Stimulated activated naive CD4-positive, alpha-beta T cell treated with Interleukin-2 at 50 U/mL for 16 hours (primary cell): ENCODE measurements at places on chromosomes 2 and 18.

DNA sequence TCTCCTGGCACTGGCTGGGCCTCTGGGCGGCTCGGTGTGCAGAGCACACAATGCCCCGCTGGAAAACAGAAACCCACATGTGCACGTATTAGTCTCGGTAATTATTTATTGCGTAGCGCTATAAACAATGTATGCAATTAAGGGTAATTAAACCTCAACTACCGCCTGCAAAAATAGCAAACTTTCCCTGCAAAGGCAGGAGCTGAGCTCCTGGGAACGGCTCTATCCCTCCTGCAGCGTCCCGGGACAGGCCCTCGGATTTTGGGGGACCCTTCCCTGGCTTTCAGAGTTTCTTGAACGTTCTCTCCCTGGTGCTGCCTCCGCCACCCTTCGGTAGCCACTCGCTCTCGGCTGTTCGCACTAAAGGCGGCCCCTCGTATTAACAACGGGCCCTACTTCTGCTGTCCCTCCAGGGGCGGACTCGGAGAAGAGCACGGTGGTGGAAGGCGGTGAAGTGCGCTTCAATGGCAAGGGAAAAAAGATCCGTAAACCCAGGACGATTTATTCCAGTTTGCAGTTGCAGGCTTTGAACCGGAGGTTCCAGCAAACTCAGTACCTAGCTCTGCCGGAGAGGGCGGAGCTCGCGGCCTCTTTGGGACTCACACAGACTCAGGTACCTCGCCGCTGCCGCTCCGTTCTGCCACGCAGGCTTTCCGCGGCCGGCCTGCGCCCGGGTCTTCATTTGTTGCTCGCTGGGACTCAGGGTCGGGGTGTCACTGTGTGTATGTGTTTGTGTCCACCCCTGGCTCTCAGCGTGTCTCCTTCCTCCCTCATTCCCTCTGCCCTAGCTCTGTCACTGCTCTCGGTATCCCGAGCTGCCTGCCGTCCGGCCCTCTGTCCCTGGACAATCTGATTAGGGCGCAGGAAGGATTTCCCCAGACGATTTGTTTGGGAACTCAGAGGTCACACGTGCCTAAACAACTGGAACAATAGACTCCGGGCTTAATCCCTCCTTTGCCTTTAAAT, 1.2 kb downstream of the DLX1 start:
- peak; percentile 53 for DNase-seq

DNA sequence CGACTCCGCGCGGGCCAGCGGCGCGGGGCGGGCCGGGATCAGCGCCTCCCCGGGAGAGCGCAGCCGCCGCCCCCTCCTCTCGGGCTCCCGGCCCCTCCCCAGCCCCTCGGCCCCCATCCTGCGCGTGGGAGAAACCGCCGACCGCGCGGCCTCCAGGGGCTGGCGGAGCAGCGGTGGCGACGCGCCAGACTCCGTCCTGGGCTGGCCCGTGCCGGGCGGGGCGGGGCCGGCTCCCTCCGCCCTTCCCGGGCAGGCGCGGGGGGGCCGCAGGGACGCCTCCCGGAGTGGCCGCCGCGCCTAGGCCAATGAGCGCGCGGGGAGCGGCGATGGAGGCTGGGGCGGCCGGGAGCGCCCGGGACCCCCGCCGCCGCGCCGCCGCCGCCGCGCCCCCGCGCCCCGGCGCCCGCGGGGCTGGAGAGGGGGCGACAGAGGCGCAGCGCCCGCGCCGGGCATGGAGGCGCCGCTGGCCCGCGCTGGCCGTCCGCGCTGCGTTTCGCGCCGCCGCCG, 49.1 kb downstream of the KCNIP3 start:
- DNase-seq, result no peak

- DNase-seq, result no peak
Measured at GRCh38 chr2:54336136-54336976, 80.3 kb upstream of the TSPYL6 start.

DNA sequence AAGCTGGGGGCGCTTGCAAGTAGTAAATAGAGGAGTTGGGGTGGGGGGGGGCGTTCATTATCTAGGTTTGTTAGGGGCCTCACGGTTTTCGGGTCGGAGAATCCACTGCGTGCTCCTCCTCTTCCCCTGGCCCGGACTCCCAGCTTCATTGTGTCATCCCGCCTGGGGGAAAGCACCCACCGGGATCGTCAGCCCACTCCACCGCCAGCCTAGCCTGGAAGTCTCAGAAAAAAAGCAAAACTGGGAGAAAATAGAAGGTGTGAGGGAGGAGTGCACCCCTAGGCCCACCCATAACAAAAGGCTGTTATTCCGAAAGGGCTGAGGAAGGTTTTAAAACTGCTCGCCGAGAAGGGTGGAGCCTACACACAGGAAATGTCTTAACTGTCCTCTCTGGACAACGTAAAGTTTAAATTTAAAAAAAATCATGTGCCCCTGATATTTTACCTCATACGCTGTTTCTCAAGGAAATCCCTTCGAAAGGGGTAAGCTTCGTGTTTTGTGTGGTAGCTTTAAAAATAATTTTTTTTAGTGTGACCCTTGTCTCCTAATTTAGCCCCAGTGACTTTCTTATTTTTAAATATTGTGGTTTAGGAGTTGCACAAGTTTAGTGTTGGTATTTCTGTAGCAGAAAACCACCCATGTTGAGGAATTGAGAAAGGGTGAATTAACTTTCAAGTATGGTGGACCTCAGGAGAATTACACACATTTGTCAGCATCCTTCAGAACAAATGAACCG, 104.2 kb downstream of the SPTBN1 start:
- DNase-seq, result no peak

GRCh38 chr2:205739620-205740019, 57.3 kb downstream of the NRP2 start:
- no peak for DNase-seq

DNA sequence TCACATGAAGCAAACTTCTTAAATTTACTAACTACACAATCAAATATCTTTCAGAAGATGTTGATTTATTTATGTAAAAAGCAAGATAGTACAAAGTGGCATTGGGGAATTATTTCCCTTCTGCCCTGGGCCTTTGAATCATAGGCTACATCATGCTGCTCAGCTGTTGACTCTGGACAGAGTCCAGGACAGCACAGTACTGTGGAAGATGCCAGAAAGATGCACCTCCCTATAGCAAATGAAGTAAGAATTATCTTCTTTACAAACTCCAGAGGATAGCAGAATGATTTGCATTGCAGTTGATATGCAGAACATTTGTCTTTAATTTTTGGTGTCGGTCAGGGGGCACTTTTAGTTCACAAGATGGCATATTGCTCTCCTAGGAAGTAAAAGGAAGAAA, 1354.5 kb upstream of the ZEB2 start:
- no peak for DNase-seq

- DNase-seq, result no peak
Measured at GRCh38 chr2:161426455-161426921, 10.4 kb downstream of the TBR1 start.

GRCh38 chr2:225042800-225043167, 516 bp upstream of the DOCK10 start:
- DNase-seq, result no peak

DNA sequence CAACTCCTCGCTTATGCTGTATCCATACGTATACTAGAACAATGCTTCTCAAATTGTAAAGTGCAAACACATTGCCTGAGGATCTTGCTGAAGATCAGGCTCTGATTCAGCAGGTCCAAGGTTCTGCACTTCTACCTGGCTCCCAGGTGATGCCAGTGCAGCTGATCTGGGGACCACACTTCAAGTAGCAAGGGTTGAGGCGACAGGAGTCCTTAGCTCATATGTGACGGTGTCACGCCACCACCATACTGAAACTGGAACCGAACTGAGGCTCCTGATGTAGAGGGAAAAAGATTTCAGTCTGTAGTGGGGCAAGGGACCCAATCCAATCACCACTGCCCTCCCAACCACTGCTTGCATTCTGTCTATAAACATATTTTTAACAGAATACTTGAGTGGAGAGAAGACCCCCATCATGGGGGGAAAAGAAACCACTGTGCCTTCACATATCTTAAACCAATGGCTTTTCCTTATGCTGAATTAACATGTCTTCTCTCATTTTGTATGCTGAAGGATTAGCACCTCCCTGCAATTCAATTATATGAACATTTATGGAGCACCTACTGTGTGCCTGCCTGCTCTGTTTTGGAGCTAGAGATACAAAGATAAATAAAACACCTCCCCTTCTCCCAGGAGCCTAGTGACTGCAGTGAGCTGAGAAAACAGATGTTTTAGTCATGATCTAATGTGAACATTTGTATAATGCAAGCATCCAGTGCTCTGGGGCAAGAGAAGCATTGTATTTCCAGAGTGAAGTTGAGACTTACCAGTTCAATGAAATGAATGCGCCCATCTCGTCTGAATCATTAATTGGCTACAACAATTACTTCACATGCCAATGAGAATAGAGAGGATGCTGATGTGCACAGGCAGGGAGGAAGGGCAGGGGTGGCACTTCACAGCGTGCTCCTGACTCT, 6.6 kb upstream of the ASAP2 start:
- DNase-seq, result no peak

GRCh38 chr18:75474332-75474731, 46.8 kb upstream of the SMIM21 start:
- no peak for DNase-seq

GRCh38 chr2:159129824-159130223, 156.7 kb downstream of the WDSUB1 start:
- DNase-seq, result no peak

DNA sequence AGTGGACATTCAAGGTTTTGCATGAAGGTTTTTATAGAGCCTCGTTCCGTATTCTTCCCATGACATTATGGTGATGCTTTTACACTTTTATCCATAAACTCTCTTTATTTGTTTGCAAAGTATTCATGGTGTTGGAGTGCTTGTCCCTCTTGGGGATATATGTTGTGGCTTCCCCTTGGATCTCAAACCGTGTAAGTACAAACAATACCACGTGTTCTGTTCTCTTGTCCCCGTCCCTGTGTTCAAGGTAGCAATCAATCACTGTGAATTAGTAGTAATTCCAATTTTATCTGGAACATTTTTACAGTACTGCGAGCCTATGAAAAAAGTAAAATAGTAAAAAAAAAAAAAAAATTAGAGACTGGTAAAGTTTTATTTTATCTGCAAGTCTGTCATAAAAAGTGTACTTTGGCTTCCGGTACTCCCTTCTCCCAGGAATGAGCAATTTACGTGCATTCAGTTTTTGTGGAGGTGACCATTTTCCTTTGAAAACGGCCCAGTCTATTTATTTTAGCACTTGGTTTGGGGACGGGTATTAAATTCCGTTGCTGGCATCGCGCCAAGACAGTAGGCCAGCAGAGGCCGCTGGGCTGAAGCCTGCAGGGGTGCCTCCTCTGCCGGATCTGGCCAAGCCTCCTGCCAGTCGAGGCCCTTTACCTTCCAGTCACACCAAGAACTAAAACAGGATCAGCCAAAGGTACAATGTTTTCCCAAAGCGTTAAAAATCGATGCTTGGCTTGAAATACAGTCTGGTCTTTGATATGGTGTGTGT, 175.7 kb downstream of the SOCS6 start:
- DNase-seq, result no peak

- no peak for DNase-seq
Measured at GRCh38 chr18:54675076-54675475, 84.0 kb downstream of the DYNAP start.

GRCh38 chr2:38791744-38792143, 13.7 kb downstream of the GEMIN6 start:
- DNase-seq, result no peak

- no peak for DNase-seq
Measured at GRCh38 chr18:11992096-11992790, 10.9 kb downstream of the IMPA2 start.

DNA sequence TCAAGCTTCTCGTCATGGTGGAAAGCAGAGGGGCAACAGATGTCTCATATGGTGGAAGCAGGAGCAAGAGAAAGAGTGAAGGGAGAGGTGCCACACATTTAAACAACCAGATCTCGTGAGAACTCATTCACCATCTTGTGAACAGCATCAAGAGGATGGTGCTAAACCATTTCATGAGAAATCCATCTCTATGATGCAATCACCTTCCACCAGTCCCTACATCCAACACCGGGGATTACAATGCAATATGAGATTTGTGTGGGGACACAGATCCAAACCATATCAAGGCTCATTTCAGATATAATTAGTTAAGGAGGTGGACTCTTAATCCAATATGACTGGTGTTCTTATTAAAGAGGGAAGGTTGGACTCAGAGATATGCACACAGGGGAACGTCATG, 272.8 kb downstream of the KCNS3 start:
- DNase-seq, result no peak

- DNase-seq, result no peak
Measured at GRCh38 chr2:109604597-109604996, 9.2 kb downstream of the SEPTIN10 start.

- peak; percentile 31 for DNase-seq
Measured at GRCh38 chr2:65431421-65432226, 775 bp downstream of the SPRED2 start.

DNA sequence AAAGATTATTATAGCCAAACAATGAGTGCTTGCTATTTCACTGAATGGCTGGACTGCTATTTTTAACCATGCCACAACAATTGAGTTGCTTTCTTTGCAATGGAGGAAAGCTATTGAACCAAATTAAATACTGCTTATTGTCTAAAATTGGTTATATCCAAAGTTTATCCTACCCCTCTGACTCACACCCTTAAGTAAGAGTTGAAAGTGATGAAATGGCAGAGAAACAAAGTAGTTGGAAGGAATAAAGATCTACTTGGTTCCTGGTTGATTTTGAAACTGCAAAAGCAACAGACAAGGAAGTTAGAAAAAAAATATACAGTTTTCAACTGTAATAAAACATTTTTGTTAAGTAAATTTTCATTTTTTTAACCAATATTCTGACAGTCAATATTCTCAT, 47.5 kb downstream of the EML4 start:
- DNase-seq, result no peak

DNA sequence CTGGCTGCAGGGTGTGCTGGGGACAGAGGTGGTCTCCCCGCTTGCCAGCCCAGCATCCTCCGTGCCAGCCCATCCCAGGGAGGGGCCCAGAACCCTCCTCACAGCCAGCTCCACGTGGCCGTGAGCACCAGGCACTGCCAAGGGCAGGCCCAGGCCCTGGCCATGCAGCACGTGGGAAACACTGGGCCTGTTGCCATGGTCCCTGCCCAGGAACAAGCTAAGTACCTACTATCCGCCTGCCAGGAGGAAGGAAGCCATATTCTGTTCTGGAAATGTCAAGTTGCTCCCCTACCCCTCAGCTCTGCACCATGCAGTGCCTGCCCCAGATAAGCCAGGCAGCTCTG, 250.6 kb downstream of the CYP26B1 start:
- no peak for DNase-seq

DNA sequence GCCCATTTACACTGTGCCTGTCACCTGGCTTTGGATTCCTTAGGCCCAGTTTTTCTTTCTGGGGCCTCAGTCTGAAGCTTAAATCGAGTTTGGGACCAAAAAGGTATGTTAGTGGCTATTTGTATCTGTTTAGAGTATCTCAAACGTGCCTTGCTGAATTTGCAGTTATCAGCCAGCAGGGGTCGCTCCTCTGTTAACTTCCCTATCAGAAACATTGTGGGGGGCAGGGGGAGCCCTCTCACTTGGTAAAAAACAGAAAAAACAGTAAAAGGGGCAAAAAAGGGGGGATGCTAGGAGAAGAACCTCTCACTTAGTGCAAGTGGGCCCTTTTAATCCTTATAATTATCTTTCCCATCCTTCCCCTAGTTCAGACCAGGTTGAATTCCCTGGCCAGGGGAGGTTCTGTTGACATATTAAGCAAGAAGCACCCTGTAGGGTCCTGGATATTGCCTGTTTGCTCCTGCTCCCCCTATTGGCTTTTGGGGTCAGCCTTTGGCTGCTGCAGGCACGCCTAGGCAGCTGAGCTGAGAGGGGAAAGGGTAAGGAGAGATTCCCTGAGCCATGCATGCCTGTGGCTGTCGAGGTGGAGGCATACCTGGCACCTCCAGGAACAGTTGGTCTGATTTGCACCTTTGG, 8.8 kb upstream of the IFIH1 start:
- DNase-seq, result no peak
